AG10803 (cell line): ENCODE measurements at places on chromosomes 2 and 18.

DNA sequence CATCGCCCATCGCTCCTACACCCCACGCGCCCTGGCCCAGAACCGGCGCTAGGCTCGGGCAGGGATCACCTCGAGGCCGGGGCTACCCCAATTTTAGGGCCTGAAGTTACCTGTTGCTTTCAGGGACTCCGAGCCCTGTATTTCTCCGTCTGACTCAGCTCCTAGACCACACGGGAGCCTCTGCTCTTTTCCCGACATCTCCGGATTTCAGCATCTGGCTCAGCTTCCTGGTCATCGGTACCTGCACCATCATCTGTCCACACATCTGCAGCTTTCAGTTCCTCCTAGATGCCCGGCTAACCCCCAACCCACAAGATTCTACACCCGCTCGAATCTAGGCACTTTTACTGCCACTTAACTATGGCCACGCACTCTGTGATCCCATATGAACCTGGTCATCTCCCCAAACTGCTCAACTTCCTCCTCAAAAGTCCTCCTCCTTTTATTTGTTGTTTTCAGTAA is 12.1 kb upstream of the HMSD start:
- DNase-seq, result no peak

GRCh38 chr2:22579341-22579740 is 805.6 kb upstream of the KLHL29 start:
- DNase-seq, result no peak

- DNase-seq, result no peak
Observed at GRCh38 chr2:167471332-167471731, 583.1 kb downstream of the XIRP2 start.

GRCh38 chr2:39902103-39902502 is 123.0 kb upstream of the THUMPD2 start:
- DNase-seq, result peak; percentile 50

DNA sequence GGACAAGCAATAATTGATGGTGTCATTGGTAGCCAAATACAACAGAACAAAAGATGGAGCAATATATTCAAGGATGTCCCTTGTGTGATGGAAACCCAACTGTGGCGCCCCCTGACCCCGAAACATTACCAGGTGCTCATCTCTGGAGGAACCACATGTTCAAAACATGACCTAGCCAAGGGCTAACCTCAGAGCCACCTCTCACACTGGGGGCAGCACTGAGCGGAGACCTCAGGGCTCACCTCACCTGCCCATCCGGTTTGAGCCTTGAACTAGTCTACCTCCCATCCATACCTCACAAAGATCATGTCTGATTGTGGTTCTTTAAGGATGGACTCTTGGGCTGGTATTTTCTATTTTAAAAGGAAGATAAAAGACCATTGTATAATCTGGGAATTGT is 314.4 kb upstream of the CDH7 start:
- DNase-seq, result no peak

DNA sequence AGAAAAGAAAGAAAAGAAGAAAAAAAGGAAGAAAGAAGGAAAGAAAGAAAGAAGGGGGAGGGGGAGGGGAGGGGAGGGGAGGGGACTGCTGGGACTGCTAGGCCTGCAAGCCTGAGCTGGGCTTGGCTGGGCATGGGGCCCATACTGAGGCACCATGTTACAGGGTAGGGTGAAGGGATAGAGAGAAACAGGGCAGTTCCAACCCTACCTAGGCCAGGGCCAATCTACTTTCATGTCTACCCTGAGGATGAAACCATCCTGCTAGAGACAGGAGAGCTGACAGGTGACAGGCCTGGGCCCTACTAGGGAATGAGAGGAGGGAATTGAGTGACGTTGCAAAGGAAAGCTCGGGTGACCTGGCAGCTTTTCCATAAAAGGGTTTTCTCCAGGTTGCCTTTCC is 41.7 kb downstream of the TEX44 start:
- DNase-seq, result no peak

DNA sequence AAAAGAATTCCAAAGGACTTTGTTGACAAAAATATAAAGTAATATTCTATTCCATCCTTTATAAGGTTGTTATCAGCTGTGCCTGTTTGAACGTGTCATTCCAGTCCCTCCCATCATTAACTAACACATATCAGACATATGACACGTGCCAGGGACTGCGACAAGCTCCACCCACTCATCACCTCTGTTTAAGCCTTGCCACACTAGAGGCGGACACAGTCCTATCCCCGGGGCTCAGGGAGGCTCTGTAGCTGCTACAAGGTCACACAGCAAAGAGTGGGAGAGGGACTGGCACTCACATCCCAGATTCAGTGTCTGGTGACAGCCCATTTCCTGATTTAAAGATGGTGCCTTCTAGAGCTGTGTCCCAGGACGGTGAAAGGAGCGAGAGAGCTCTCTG is 30.0 kb downstream of the TBC1D8 start:
- no peak for DNase-seq

GRCh38 chr2:104385743-104386142 is 468.2 kb upstream of the POU3F3 start:
- no peak for DNase-seq

- no peak for DNase-seq
Observed at GRCh38 chr2:211439011-211439410, 882.6 kb downstream of the CPS1 start.

DNA sequence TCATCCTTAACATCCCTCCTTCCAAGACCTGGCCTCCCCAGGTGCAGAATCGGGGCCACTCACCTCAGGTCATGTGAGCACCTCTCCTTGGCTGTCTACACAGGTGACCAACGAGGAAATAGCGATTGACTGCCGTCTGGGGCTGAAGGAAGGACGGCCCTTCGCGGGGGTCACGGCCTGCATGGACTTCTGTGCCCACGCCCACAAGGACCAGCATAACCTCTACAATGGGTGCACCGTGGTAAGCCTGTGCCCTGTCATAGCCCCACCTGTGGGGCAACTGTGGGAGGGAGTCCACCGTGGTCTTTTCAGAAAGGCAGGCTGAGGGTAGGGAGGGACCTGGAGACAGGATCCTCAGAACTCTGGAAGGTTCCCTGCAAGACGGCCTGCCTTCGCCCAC is 54.3 kb downstream of the BOLA3 start:
- no peak for DNase-seq

- no peak for DNase-seq
Observed at GRCh38 chr2:112767693-112768330, 3.4 kb upstream of the CKAP2L start.

DNA sequence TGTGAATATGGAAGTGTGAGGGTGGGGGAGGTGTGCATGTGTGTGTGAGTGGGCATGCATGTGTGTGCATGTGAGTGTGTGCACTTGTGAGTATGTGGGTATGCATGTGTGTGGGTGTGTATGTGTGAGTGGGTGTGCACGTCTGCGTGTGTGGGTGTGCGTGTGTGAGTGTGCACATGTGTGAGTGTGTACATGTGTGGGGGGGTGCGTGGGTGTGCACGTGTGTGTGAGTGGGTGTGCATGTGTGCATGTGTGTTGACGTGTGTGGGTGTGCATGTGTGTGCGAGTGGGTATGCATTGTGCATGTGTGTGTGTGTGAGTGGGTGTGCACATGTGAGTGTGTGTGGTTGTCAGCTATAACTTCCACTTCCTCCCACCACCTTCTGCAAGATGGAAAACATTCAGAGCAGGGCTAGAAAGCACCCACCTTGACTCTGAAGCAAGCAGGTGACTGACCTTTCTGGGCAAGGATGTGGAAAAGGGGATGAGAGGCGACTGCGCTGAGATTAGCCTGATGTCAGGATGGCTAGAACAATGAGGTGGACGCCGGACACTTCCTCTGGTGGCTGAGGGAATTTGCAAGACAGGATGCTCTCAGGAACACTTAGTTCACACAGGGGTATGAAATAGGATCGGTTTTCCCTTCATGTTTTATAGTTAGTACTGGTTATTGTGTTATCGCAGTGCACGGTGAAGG is 103.6 kb downstream of the ACKR3 start:
- no peak for DNase-seq

GRCh38 chr2:54675738-54676137 is 47.7 kb upstream of the EML6 start:
- no peak for DNase-seq

GRCh38 chr2:33051586-33052360 is 105.0 kb downstream of the LTBP1 start:
- peak; percentile 94 for DNase-seq

DNA sequence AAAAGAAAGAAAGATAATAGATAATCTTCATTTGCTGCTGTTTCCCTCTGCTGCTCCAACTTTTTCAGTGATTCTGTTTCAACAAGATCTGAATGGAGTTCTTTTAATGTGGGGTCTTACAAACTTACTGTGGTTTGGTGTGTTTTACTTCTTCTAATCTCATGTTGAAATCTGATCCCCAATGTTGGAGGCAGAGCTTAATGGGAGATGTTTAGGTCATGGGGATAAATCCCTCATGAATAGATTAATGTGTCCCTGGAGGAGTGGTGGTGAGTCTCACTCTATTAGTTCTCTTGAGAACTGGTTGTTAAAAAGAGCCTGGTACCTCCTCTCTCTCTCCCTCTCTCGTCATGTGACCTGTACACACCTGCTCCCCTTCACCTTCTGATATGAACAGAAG is 442.4 kb downstream of the EPHA4 start:
- no peak for DNase-seq

- DNase-seq, result no peak
Observed at GRCh38 chr2:120865656-120866055, 130.0 kb downstream of the GLI2 start.

DNA sequence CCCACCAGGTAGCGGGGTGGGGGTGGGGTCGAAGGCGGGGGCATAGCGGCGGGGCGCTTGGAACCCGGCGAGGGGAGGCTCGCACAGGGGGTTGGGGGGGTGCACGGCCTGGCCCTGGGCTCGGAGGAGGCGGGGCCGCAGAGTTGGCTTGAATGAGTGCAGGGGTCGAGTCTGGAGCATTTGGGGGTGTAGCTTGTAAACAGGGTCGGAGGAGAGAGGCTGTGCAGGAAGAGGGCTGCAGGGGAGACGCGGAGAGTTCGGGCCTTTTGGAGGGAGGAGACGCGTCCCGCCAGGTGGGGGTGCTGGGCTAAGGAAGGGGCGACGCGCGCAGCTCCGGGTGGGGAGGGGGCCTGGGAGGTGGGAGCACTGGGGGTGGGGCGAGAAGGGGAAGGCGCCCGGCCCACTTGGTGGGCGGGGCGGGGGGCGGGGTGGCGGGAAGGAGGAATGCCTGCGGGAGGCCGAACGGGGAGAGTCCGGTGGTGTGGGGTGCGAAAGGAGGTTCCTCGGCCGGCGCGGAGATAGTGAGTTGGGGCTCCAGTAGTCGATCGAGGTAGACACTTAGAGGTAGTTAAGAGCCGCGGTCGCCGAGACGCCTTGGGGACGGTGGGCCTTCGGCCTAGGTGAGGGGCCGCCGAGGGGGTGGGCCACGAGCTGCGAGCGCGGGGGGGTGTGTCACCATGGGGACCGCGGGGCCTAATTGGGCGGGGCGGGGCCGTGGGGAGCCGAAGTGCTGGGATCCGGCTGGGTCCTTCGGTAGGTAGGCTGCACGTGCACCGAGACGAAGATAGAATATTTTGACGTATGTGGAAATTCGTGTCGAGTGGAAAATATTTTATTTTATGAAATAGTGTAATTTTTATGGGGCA is 774 bp downstream of the MSH6 start:
- peak; percentile 38 for DNase-seq
